Pancreas (tissue), 10 donors: ENCODE measurements at places on chromosomes 2 and 18.

DNA sequence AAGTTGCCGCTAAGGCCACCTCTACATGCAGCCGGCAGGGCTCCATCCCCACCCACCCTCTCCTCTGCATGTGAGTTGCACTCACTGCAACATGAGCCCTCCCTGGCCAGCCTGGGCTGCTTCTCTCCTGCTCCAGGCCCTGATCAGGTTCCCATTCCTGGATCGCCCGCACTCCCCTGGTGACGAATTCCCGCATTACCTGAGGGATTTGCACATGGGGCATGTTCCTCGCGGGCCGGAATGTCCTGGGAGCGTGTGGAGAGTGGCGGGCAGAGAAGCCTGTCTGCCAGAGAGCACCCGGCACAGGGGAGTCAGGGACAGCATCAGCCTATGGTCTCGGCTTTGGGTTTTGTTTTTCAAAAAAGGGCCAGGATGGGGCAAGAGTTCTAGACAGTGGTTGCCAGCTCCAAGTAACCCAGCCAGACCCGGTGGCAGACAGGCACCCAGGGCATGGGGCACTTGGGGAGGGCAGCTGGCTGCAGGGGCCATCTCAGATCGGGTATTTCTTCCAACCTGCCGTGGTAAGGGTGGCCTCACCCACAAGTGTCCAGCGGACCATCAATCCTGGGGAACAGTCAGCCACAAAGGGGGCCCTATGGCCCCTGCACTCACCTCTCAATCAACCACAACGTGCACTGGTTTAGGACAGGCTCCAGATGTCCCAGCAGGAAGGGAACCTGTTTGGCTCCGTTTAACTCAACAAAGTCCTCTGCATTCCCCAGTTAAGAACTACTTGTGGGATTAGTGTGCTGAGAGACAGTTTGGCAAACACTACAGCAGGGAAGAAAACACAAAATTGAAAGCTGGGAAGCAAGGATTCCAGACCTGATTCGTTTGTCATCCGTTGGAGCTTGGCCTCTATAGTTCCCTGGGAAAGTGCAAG, 187.7 kb downstream of the SMAD7 start:
- no peak for DNase-seq

- DNase-seq, result no peak
Observed at GRCh38 chr2:158253170-158253569, 151.5 kb downstream of the UPP2 start.

DNA sequence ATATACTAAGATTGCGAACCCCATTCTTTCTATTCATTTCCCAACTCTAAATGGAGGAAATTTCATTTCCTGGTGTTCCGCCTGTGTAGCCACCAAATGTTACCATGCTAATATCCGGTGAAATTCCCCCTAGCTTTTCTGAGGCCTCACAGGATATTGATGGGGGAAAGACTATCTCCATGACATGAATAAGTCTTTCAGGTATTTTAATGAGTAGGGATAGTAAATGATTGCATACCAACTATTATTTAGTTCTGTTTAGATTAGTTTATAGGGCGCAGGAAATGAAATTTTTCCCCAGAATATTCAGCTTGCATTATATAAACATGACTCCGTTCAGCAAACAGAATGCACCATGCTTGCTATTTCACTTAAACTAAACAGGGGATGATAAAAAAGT, 55.4 kb downstream of the COL5A2 start:
- DNase-seq, result no peak

- no peak for DNase-seq
Observed at GRCh38 chr18:35289293-35289692, 736 bp downstream of the ZSCAN30 start.

- DNase-seq, result no peak
Observed at GRCh38 chr18:31206071-31206470, 43.4 kb upstream of the DSC1 start.
